ENCODE measurements at places on chromosomes 5 and 9.

DNA sequence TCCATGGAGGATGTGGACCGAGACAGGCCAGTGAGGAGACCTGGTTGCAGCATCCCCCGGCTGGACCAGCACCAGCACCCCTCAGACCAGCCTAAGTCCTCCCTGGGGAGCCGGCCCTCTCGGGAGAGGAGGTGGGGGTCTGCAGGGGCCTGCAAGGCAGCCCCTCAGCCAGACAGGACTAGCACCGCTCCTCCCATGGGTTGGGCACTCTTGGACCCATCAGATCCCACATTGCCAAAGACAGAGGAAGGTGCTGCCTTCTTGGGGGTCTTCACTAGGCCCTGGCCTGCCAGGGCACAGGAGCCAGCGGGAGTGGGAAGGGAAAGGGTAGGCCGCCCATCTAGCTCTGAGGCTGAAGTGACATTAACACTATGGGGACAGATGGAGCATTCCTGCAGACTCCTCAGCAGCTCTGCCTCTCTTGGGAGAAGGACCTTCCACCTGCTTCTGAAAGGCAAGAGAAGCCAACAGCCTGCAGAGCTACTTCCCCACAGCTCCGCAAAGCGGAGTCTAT is 6.8 kb downstream of the IL13 start:
- no peak for DNase-seq

- peak; percentile 38 for DNase-seq
These were observed 39.7 kb downstream of the RAPGEF6 start for GRCh38 chr5:131595088-131596033.

DNA sequence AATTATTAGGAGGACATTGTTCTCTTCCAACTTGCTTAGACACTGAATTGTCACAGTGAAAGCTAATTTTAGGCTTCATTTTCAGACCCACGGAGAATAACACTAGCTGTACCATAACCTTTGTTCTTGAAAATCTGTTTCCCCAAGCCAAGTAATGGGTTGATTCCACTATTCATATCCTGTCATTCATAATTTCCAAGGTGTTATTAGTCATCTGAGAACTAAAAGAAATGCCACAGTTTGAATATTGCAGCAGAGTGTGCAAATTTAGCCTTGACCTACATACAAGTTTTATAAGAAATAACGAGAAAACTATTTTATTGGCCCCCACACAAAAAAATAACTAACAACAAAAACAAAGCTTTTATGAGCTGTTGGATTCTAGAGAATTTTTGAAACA is 148.5 kb upstream of the TYRP1 start:
- no peak for DNase-seq

DNA sequence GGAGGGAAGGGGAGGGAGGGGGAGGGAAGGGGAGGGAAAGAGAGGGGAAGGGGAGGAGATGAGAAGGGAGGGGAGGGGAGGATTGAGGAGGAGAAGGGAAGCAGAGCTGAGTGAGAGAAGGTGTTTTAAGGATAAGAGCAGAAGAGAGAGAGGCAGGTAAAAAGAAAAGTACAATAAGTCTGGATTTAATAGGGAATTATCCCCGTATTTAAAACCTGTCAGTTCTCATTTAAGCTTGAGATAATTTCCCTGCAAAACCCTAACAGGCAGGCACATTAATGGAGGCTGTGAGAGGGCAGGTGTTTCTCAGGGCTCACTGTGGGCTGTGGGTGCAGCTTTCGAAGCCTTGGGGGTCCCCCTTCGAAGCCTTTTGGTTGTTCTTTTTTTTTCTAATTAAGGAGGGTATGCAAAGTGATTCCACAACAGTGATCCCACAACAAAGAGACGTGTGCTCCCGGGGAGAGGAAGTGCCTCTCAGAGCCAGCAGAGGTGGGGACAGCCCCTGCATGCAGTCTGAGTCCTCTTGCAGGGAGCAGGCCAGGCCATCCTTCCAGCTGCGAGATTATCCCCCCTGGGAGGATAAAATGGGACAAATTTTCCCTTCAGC is 317.9 kb upstream of the IRX1 start:
- DNase-seq: no peak

GRCh38 chr5:6176102-6176693 is 202.1 kb downstream of the MED10 start:
- no peak for DNase-seq

DNA sequence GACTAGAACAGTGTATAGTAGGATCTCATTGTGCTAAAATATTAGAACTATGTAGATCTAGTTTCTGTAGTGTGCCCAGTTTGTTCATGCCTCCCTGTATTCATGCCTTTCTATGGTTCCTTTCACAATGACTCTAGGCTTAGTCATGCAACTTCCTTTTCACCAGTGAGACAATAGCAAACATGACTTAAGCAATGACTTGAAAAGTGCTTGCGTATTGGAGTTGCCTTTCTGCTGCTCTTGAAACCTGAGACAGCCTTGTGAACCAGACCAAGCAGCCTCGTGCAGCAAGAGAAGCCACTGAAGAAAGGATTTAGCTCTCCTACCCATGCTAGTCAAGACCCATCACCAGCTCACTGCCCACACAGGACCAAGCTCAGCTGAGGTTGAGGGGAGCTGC is 294.5 kb upstream of the TAS2R1 start:
- no peak for DNase-seq

DNA sequence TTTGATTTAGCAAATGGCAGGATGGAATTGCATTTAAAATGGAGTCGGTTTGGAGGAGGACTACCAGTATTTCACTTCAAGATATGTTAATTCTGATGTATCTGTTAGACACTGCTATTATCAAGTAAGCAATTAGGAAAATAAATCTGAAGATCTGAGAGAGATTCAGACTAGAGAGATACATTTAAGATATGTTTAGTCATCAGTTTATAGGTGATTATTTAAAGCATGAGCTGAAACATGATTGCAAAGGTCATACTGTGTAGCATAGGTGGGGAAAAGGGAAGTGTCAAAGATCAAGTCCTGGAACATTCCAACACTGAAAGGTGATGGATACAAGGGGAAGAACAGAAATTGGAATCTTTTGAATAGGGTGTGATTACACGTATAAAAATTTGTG is 79.1 kb downstream of the FAM174A start:
- no peak for DNase-seq

GRCh38 chr9:27276193-27277030 is 20.5 kb downstream of the EQTN start:
- DNase-seq: peak; percentile 42

DNA sequence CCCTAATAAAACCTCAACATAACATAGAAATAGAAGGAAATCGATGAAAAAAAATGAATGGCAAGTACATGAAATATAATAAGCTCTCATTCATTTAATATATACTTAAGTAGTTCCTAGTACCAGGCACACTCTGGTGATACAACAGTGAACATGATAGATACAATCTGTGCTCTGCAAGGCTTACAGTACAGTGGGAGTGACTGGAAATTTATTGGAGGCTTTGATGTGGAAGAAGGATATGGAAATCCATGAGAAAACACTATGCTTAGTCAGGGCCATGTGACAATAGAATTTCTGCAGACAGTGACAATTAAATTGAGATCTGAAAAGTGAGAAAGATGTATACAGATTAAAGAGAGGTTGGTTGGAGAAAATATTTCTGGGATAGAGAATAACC is 32.0 kb upstream of the IL33 start:
- no peak for DNase-seq

DNA sequence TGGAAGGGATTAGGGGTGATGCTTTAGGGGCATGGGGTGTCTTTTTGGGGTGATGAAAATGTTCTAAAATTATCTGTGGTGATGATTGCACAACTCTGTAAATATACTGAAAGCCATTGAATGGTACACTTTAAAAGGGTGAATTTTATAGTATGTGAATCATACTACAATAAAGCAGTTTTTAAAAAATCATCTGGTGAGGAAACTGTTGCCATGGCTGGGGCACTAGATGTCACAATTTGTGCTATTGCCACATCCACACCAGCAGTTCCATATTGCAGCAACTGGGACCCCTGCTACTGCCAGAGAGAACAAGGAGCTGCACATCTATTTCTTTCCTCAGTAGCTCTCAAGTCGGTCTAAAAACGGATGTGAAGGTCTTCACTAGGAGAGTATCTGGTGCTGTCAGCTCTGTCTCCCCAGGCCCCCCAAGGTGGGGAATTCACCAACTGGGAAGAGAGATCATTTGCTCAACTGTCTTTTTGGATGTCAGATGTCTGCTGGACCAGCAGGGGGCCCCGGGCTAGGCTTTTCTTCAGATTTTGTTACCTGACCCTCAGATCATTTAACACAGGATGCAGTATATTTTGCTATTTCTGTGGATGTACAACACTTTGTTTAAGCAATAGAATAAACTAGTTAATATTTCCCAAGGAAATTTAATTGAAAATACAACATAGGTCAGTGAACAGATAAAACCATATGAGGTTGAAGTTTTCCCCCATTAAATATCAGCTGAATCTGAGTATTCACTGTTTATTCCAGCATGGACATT is 13.2 kb downstream of the CMYA5 start:
- peak; percentile 7 for DNase-seq

DNA sequence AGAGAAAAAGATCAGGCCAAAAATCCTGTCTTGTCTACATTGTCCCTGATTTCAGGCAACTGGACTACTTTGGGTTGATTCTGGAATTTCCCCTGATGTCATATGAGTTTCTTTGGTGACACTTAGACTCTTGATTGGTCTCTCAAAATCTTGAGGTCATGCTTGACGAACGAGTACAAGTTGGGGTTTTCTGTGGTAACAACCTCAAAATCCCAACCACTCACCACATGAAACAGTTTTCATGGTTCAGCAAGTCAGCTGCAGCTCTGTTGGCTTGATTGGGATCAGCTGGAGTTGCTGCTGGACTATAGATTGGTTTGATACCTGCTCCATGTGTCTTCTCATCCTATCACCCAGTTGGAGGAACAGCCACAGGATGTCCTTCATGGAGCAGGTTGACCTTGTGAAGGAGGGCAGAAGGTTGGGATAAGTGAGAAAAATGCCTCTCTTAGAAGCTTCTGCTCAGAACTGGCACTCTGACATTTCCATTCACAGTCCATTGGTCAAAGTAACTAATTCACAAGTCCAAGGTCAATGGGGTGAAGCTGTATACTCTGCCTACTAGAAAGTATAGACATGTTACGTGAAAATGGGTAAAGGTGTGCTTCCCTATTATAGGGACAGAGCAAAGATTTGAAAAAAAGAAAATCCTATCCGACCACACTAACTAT is 284.5 kb downstream of the SH3GL2 start:
- DNase-seq: no peak

- DNase-seq: no peak
These were observed 72.5 kb downstream of the ACTL7B start for GRCh38 chr9:108783326-108783725.

DNA sequence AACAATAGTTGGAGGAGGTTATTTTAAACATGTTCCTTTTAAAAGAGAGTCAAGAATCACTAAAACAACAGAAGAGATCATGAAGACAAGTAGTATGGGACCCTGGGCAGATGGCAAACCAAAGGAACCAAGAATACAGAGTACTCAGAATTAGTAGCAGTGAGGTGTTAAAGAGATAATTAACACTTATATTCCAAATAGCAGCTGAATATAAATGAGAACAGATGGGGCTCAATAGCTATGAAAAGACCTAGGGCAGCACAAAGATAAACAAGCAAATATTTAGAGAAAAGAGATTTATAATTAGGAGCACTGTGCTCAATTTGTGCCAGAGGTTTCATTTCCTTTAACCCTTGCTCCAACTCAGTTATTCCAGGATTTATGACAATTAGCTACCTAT is 159.1 kb downstream of the FAM114A2 start:
- no peak for DNase-seq

DNA sequence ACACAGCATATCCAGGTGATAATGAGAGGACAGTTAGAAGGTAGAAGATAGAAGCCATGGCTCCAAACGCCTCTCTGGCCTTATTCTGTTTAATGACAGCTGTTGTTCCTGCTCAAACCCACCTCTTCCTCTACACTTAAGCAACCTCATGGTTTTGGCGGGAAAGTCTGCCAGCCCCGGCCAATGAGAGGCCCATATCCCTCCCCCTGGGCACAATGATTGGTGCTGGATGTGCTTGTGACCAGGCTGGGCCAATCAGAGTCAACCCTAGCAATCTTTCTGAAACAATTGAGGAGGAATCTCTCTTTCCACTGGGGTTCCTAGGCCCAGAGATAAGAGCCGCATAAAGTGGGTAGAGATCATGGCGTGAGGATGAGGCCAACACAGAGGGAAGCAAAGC is 4.8 kb upstream of the GFI1B start:
- DNase-seq: no peak

- no peak for DNase-seq
These were observed 27.0 kb upstream of the FRRS1L start for GRCh38 chr9:109193974-109194556.

DNA sequence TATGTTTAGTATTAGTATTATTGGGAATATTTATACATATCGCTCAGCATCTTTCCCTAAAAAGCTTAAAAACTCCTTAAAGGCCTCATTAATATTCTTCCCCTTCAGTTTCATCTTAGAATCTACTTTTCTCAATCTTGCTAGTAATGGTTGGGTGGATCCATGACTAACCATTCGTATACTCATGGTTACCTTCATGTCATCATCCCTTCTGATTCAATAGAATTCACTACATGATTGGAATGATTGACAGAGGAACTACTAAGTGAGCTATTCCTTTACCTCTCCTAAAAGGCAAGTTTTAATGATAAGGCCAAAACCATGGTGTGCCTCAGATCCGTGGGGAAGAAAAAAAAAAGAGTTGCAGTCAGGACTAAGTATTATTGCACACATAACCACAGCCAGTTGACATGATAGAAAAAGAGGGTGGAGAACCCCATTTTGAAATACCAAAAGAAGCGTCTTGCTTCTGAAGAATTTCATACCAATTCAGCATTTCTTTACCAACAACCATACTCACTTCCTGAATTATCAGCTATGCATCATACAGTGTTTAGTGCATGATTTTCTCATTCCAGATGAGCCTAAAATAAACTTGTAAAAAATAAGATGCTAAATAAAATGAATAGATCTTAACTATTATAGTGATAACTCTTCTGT is 624.6 kb downstream of the PDE4D start:
- no peak for DNase-seq

DNA sequence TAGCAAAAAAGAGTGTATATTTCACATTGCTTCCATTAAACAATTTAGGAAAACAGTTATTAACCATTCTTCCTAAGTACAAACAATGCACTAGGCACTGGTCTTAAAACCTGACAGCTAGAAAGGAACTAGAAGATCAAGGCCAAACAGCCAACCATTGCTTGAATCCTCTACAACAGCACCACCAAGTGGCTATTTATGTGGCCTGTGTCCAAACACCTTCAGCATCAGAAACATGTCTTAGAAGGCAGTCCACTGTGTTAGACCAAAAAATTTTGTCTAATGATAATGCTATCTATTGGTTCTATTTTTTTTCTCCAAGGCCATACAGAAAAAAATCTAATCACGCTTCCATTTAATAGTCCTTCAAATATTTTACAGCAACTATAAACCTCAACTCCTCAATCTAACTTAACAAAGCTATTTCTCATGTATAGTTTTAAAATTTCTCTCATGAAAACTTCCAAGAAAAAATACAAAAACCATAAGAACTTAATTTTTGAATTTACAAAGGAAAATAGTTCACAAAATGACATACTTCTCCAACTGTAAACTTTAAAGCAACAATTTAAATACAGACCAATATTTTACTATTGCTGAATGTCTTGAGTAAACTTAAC is 36.1 kb downstream of the CAAP1 start:
- DNase-seq: no peak

- no peak for DNase-seq
These were observed 96.8 kb upstream of the IFNK start for GRCh38 chr9:27427272-27427643.
